ENCODE measurements at places on chromosomes 5 and 9.

GRCh38 chr9:92494856-92495255 is 12.6 kb upstream of the ASPN start:
- DNase-seq, result no peak

DNA sequence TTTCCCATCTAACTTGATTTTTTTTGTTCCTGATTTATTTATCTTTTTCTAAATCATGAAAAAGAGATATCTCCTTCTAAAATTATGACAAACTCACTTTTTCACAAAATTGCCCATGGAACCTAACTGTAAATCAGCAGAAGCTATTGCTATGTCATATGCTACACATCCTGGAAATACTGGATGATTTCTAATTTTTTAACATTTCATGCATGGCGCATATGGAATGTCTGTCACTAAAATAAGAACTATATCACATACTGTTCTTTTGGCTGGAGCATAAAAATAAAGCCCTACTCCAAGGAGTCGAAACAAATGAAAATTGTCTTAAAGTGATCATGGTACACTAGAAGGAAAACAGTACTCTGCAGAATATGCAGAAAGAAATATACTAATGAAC is 60.6 kb downstream of the CAMK4 start:
- no peak for DNase-seq

- DNase-seq, result no peak
Measured at GRCh38 chr5:10990634-10991033, 229.6 kb upstream of the DAP start.

GRCh38 chr5:17180864-17181723 is 36.3 kb upstream of the BASP1 start:
- no peak for DNase-seq

GRCh38 chr5:1763548-1763911 is 36.1 kb downstream of the MRPL36 start:
- DNase-seq, result no peak

DNA sequence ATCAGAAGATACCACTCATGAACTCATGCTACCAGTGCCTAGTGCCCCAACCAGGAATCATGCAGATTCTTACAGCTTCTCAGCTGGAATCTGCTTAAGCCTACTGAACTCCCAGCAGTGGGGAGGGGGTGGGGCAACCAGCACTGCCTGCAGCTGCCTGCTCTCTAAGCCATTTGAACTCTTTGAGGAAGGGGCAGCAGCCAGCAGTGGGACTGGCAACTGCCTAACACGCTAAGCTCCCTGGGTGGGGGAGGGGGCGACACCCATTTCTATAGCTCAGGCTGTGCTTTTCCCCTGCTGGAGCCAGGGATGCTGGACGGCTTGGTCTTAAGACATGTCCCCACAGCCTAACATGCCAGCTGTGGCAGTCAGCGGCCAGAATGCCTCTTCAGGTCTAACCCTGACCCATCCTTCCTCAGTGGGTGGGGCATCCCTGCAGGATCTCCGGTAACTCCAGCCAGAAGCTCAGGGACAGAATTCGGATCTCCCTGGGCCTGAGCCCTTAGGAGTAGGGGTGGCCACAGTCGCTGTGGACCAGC is 889.7 kb downstream of the CDH9 start:
- DNase-seq, result no peak

DNA sequence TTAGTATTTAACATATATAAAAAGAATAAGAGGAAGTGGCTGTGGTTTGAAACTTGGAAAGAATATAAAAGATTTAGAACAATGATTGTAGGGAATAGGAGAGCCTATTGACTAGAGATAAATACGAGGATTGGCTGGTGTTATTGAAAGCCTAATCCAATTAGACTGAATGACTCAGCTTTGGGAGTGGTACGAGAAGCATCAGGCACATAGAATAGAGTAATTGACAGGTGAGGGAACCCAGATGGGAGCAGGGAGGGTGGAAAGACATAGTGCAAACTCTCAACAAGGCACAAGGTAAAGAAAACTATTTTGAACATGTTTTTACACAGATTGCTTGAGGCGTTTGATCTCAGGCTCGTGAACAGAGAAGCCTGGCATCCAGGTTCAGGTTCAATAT is 338.9 kb upstream of the KLF9 start:
- no peak for DNase-seq

GRCh38 chr5:142216931-142217330 is 107.9 kb downstream of the SPRY4 start:
- no peak for DNase-seq

DNA sequence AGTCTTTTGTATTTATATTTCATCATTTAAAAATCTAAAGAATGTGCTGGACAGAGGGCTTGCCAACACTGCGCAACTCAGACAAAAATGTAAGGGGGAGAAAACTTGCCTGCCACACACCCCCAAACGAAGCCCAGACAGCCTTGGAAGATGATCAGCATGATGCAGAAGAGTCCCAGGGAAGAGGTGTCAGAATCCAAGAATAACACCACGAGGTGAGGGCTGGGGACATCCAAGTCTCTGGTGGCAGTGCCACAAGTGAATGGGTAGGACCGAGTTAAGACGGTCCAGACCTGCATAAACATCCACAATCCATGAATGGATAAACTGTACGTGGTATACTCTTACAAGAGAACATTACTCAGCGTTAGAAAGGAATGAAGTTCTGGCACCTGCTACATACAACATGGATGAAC is 10.4 kb downstream of the EPB41L4B start:
- DNase-seq, result peak; percentile 52

DNA sequence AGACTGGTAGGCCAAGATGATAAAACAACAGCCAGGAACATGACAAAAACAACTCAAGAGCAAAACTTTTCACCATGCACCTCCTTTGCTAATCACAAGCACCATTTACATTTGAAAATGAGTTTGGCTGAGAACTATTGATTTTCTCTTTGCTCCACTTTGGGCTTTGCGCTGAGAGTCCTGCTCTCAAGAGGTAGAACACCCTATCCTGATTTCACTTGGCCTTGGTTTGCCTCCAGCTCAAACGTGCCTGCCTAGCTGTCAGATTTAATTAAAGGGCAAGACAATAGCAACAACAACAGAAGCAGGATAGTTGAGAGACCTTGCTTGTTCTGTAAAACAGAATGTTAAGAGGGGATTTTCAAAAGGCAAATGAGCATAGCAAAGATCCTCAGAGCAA is 128.2 kb upstream of the ASTN2 start:
- DNase-seq, result no peak

- DNase-seq, result peak; percentile 62
Measured at GRCh38 chr5:147310059-147310704, 75.4 kb downstream of the STK32A start.

- DNase-seq, result no peak
Measured at GRCh38 chr9:16833296-16833835, 37.1 kb downstream of the BNC2 start.

DNA sequence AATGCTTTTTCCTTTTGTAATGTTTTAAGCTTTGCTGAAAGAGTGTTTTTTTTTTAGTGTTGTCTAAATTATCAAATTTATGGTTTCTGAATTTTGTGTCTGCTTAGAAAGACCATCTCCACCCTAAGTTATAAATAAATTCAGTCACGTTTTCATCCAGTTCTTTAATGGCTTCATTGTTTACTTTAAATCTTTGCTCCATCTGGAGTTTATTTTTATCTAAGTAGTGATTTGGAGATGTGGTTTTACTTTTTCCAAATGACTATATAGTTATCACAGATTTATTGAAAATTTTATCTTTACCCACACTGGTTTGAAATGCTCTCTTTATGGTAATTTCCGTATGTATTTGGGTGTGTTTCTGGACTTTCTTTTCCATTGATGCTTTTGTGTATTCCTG is 577.2 kb upstream of the ZNF608 start:
- no peak for DNase-seq

Data from psoas muscle (tissue), 8 donors.